Activated CD4-positive, CD25-positive, alpha-beta regulatory T cell treated with anti-CD3 and anti-CD28 coated beads, Interleukin-2, amount 50 U/mL, for 16 hours (primary cell): ENCODE measurements at places on chromosomes 4 and X.

DNA sequence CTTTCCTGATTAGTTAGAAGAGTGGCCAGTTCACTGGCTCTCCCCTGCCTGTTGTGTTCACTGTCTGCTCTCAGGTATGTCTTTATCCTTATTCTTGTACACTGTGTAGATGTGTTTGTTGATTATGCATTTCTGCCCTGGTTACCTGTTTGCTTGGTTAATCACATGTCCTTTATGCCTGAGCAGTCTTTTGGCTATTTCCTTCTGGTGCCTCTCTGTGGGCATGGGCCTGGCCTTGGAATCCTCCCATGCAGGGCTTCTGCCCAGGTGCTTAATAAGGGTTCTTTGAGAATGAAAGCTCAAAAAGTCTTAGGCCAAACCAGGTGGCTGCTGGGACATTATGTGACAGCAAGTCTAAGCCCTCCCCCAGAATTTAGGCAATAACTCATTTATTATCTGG, 26.5 kb downstream of the OTUD6A start:
- DNase-seq, result no peak

GRCh38 chr4:10099499-10100325, 16.9 kb downstream of the WDR1 start:
- no peak for DNase-seq

GRCh38 chrX:48937054-48937907, 18.5 kb upstream of the PIM2 start:
- peak; percentile 79 for DNase-seq

DNA sequence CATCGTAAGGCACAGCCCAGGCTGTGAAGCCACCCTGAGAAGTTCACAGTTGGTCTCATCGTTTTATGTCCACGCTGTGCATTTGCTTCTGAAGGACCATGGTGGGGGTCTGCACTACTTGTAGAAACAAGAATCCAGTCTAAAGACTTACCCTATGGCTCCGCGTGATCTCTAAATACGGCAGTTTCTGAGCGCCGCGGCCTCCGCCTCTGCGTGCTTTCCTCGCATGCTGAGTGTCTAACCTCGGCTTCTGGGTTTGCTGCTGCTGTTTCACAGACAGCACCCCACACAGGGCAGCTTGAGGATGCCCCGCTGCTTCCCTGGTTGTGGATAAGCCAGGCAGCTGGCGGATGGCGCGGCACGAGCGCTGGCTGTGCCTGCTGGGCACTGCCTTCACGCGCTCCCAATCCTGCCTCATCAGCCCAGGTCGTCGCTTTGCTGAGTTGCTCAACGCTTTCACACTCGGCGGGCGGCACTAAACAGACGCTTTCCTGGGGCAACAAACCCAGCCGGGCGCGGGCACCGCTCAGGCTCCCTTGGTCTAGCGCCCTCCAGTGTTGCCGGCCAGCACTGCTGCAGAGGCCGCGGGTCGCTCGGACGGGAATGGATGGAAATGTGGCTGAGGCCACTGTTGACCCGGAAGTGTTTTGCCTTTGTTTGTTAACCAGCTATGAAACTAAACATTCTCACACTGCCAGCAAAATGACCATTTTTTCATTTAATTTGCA, 39.2 kb downstream of the FGFRL1 start:
- DNase-seq, result no peak

DNA sequence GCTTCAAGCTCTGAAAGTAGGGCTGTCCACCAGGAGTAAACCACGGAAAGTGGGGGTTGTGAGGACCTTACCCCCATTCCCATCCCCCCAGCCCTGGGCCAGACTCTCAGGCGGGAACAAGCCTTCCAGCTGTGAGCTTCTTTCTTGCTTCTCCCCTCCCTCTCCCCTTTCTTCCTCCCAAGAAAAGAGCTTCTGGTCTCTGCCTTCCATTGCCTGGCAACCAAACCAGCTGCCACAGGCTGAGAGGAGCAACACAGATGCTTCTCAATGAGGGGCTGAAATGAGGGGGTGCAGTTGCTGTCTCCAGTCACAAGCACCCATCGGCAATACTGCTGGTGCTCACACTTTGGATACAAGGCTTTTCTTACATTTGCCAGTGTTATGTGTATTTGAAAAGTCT, 72.5 kb downstream of the SLC16A2 start:
- DNase-seq, result no peak

DNA sequence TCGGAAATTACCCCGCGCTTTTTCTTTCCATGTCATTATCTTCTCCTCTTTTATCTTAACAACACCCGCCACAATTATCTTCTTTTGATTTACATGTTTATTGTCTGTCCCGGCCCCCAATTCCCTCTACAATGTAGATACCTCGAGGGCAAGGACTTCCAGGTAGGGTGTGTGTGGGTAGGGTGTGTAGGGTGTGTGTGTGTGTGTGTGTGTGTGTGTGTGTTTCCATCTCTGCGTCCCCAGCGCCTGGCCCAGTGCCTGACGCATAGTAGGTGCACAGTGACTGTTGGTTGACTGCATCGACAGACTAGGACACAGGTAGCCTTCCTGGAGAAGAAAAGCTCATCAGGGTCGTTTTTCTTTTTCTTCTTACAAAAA, 103.1 kb downstream of the UCHL1 start:
- no peak for DNase-seq

DNA sequence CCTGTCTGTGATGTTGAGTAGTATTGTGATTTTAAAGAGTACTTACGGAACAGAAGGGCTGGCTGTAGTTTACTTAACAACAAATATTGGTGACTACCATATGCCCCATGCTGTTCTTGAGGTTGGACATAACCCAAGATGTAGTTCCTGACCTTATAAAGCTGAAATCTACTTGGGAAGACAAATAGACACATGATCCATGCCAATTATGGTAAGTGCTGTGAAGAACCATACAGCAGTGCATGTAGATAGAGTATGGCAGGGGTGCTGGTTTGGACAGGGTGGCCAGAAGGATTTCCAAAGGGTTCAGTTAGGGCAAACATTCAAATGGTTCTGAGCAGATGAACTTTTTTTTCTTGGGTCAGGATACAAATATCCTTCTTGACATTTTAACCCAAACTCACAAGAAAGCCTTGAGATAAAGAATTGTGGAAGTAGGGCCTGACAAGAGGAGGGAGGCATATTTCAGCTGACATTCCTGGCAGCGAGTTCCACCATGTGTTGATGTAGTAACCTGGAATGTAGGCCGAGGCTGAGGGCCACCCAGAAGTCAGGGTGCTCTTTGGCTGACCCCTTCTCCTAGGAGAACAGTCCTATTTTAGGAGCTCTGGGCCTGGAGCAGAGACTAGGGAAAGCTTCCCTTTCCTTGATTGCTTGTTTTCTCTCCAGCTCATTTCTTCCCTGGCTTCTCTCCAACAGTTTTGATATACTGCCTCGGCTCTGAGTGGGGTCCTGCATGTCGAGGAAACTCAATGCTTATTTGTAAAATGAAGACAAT, 74.2 kb downstream of the FREM3 start:
- no peak for DNase-seq

DNA sequence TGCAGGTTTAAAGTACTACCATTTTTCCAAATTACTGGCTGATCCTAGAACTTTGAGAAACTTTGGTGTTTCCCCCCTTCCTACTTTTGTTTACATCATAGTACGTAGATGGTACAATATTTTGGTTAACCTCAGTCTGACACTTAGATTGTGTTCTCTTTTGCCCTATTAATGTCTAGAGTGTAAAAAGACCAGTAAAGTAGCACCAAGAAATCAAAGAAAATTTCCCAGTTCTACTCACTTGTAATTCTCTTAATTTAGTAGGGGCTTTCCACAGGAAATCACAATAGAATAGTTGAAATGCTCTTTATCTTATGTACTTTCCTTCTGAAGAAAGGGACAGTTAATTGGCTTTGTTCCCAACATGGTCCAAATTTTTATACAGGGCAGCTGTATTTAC, 51.6 kb downstream of the NFKB1 start:
- no peak for DNase-seq

DNA sequence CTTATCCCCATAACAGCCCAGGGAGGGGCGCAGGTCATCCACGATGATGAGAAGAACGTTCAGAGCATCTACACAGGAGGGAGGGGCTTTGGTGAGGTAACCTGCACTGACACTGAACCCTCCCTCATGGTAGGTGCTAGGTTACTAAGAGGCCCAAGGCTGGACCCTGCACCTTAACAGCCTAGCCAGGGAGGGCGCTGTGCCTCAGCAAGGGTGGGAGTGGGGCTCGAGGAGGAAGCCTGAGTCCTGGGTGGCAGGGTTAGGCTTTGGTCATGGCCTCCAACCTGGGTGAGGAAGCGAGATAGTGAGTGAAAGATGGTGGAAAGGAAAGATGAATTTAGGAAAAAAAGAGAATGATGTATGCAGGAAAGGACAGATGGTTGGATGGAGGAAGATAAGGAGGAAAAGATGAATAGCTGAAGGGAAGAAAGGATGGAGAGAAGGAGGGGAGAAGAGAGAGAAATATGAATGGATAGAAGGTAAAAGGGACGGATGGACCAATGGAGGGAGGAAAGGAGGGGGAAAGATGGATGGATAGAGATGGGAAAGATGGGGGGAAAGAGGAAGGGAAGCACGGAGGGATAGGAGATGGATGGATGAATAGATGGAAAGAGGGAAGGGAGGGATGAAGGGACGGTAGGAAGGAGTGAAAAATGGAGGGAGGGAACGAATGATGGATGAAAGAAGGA, 736 bp downstream of the IDS start:
- DNase-seq, result peak; percentile 38

- no peak for DNase-seq
Observed at GRCh38 chr4:173937631-173938270, 345.7 kb downstream of the FBXO8 start.

- no peak for DNase-seq
Observed at GRCh38 chr4:53786632-53787031, 195.3 kb upstream of the LNX1 start.

GRCh38 chrX:69207216-69207615, 42.0 kb upstream of the PJA1 start:
- DNase-seq, result no peak

DNA sequence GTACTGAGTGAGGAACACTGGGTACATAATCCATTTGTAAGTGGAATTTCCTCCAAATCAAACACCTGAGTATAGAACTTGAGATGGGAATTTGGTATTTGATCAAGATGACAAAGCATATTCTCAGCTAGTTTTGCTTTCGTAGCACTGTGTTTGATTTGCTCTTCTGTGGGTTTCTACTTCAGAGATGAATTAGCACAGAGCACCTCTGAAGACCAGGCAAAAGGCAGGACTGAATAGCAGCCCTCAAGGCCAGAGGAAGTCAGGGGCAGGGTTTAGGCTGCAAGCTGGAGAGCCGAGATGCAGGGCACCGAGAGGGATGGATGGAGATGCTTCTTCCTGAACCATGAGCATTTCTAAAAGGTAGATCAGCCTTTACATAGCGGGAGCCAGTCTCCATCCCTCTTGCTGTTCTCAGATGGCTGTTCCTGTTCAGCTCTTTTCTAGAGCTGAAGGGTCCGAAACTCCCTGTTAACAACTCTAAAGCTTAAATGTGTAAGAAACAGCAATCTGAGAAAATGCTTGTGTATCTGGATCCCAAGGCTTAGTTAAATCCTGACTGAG, 10.8 kb downstream of the ZFP42 start:
- DNase-seq, result no peak

DNA sequence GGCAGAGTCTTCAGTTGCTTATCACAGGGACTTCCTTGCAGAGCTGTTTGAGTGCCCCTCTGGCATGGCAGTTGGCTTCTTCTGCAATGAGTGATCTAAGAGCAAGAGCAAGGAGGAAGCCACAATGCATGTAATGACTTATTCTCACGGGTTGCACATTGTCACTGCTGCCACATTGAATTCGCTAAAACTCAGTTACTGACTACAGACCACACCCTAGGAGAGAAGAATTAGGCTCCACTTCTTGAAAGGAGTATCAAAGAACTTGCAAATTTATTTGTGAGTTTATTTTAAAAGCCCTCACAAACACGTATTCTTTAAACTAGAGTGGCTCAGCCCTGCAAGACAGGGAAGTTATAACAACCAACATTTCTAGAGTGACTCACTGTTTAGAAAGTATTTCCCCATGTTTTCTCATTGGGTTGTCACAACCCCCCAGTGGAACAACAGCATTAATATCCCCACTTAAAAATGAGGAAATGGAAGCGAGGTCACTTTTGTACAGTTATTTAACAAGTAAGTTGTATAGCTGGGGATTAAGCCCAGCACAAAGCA, 32.4 kb upstream of the RBPJ start:
- DNase-seq, result no peak

DNA sequence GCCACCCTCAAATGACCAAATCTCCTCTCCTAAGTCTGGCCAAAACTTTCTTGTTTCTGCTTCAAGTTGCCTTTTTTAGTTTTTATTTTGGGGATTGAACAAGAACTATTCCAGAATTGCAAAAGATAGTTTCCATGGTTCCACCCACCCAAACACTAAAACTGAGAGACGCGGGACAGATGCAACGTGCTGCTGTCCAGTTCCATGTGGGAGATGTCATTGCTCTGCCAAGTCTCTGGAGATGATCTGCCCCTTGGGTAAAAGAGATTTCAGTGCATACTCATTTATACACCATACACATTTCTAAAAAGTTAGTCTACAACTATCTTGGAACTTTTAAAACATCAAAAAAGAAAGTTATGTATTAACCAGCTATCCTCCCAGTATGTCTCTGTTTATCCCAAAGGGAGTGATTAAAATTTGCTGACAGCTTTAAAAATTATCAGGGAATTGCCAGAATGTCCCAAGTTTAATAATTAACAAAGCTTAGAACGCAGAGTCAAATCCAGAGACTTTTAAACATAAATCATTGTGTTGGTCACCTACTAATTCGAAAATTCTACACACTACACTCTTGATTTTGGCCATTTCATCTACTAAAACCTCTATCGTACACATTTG, 3.2 kb downstream of the MAOB start:
- no peak for DNase-seq

- no peak for DNase-seq
Observed at GRCh38 chrX:6257025-6257424, 28.4 kb upstream of the NLGN4X start.

DNA sequence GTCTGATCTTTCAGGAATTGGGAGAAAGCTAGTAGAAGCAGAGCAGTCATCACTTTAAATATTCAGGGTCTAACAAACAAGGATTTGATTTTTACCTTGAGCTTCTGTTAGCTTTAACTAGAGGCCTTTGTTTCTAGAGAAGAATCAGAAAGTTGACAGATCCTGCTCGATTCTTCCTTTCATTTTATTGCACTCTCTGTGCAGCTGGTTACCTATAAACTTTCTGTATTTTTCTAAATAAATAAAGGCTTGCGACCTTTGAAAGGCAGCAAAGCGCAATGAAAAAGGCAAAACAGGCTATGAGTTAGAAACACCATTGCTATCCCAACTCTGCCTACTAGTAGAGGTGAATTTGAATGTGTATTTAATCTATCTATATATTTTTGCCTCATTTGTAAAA, 101.4 kb upstream of the NPY2R start:
- no peak for DNase-seq

- no peak for DNase-seq
Observed at GRCh38 chrX:140983730-140984129, 18.7 kb upstream of the SPANXB1 start.

DNA sequence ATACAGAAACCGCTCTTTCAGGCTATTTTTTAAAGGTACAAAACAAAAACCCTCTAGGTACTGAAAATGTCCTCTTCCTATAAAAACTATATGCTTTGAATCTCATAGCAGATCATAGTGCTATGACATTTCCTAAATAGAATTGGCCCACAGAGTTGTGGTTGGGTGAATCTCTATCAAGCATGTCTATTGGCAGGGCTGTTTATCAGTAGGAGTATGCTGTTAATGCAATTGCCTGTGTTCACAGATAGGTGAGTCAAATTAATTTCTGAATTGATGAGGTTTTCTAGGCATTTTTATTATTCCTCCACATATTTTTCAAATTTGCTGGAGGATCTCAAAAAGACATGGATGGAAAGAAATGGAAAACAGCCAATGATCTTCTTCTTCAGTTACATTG, 73.9 kb downstream of the QRFPR start:
- no peak for DNase-seq
